ENCODE measurements at places on chromosomes 13 and 19.
A peak's percentile ranks its signal among the peaks of the same experiment; 100 is the strongest.

DNA sequence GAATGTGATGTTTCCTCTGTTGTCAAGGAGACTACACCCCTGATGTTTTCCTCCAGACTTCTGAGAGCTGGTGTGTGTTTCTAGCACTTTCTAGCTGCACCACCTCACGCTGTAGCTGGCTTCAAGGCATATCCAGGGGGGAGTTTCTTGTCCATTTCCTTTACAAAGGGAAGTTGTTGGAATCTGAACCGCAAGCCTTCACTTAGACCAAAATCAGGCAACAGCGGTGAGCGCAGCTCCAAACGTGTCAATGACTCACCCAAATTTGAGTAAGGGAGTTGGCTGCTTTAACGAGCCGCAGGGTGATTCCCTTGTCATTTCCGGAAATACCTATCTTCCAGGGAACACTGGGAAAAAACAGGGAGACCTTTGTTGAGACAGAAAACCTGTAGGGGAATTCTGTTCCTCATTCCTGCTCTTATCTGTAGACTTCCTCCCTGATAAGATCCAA lies 2.5 kb downstream of the LDLR start:
- peaks cover 76% of the 10 kb centered on the region for H3K4me1 ChIP-seq
- no peaks in the 10 kb centered on the region for H3K27me3 ChIP-seq
- H3K27ac ChIP-seq = peak overlapping the region; percentile 100
- no peak for DNase-seq
- no peaks in the 10 kb centered on the region for H3K36me3 ChIP-seq
- peak overlapping the region; percentile 78 for H3K4me3 ChIP-seq

DNA sequence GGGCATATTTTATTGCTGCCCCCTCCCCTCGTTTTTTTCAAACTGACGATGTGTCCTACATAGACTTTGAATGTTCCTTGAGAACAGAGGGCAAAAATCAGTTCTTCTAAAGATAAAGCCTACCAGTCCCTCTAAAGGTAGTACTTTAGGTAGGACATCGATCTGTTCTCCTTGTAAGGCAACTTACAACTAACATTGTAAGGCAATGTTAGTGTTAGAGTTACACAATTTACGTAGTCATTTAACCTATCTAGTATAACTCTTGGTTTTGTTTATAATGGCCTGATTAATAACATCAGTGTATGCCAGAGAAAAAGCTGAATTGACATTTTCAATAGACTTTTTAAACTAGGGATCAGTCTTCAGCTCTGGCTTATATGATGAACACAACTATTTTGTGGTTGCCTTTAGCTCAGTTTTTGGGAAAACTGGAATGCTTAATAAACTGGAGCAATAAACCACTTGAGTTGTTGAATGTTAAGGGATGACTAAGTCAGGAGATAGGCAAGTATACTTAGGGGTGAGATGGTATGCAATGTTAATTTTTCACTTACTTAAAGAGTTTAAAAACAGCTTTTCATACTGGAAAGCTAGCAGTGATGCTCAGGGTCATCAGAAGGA lies 2.2 kb downstream of the NDFIP2 start:
- no peak for DNase-seq
- H3K4me1 ChIP-seq = peaks cover 8% of the 10 kb centered on the region
- H3K27me3 ChIP-seq = no peaks in the 10 kb centered on the region

DNA sequence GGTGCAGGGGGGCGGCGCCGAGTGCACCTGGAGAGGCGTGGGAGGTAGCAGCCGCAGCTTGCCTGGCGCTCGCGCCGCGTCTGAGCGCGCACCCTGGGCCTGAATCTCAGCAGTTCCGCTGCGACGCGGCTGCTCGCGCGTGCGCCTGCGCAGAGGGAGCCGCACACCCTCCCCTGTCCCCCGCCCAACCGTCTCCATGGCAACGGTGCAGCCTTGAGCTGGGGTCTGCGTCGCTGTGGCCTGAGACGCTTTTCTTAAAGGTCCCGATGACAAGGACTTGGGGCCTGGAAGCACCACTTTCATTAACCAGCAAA lies at the start of gene PNMA8B:
Gene PNMA8B, minus strand, starts transcription at position 82 of the 314 bp plus-strand sequence. CDS start 402 bp downstream, outside the sequence.
- H3K4me1 ChIP-seq = peaks cover 41% of the 10 kb centered on the region
- no peak within 1 kb of the TSS for H3K4me3 ChIP-seq
- DNase-seq = no peak
- no peaks in the 10 kb centered on the region for H3K36me3 ChIP-seq
- H3K27me3 ChIP-seq = peaks cover 5% of the 10 kb centered on the region

DNA sequence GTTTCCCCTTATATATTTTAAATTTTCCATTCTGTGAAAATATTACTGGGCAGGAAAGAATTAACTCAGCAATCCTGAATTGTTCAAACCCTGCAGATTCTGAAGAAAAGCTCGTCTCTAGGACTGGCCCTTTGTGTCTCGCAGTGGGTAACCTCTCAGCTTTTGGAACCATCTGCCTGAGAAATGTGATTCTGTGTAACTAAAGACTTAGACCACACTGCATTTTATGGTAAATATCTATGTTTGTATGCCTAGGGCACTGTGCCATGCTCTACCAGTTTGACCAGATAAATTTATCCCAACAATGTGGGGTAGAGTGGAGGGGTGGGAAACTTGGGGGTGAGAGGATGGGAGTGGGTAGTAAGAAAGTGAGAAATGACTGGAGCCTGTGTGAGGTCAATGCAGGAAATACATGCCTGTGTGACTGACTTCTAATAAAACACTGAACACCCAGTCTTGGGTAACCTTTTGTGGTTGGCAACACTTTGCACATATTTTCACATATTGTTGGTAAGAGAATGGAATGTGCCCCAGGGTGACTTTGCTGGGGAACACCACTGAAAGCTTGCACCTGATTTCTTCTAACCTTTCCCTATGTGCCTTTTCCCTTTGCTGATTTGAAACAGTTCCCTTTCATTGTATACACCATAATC lies 1181.9 kb downstream of the OLFM4 start:
- H3K27me3 ChIP-seq = no peaks in the 10 kb centered on the region
- H3K4me3 ChIP-seq = no peak overlapping the region
- DNase-seq = no peak
- H3K36me3 ChIP-seq = no peaks in the 10 kb centered on the region
- H3K27ac ChIP-seq = no peak overlapping the region
- no peaks in the 10 kb centered on the region for H3K4me1 ChIP-seq

GRCh38 chr19:10533646-10534386 lies 9.9 kb upstream of the ATG4D start:
- no peaks in the 10 kb centered on the region for H3K4me1 ChIP-seq
- H3K4me3 ChIP-seq = no peak overlapping the region
- no peaks in the 10 kb centered on the region for H3K36me3 ChIP-seq
- DNase-seq = no peak
- H3K27me3 ChIP-seq = no peaks in the 10 kb centered on the region

DNA sequence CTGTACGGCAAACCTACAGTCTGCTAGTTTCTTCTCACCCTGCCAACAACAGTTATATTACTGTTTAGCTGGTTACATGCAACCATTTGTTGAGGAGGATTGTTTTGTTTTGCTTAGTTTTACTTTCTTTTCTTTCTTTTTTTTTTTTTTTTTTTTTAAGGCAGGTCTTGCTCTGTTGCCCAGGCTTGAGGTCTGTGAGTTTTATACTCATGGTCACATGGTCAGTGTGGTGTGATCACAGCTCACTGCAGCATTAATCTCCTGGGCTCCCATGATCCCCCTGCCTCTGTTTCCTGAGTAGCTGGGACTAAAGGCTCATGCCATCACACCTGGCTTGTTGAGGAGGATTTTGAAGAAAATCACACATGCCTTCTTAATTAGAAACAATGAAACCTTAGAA lies 505.6 kb downstream of the GPC5 start:
- H3K36me3 ChIP-seq = no peaks in the 10 kb centered on the region
- no peak overlapping the region for H3K4me3 ChIP-seq
- no peak overlapping the region for H3K27ac ChIP-seq
- no peak for DNase-seq
- no peaks in the 10 kb centered on the region for H3K27me3 ChIP-seq
- no peaks in the 10 kb centered on the region for H3K4me1 ChIP-seq

DNA sequence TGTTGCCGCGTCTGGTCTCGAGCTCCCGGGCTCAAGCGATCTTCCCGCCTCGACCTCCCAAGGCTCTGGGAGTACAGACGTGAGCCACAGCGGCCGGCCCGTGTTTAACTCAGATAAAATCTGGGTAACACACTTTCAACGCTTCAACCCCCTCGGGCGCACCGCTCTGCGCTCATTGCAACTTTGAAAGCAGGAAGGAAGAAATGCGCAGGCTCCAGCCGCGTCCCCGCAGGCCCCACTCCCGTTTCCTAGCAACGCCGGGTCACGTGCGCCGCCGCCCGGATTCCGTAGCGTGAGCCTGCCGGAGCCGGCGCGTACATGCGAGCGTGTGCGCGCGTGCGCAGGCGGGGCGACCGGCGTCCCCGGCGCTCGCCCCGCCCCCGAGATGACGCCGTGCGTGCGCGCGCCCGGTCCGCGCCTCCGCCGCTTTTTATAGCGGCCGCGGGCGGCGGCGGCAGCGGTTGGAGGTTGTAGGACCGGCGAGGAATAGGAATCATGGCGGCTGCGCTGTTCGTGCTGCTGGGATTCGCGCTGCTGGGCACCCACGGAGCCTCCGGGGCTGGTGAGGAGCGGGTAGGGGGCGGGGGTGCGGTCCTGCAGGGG lies at the start of gene BSG:
Gene BSG, plus strand, starts transcription at position 457 of the 603 bp plus-strand sequence. Its CDS starts 39 bp downstream, at position 496.
- no peaks in the 10 kb centered on the region for H3K27me3 ChIP-seq
- H3K27ac ChIP-seq = peak within 1 kb of the TSS; percentile 93
- DNase-seq = peak; percentile 90
- H3K36me3 ChIP-seq = no peaks in the 10 kb centered on the region
- peaks cover 58% of the 10 kb centered on the region for H3K4me1 ChIP-seq
- peak within 1 kb of the TSS; percentile 100 for H3K4me3 ChIP-seq

- H3K4me3 ChIP-seq = no peak overlapping the region
- H3K27me3 ChIP-seq = no peaks in the 10 kb centered on the region
- no peaks in the 10 kb centered on the region for H3K36me3 ChIP-seq
- H3K27ac ChIP-seq = no peak overlapping the region
- H3K4me1 ChIP-seq = no peaks in the 10 kb centered on the region
Observed at GRCh38 chr13:28045861-28046260, 54.5 kb downstream of the FLT3 start.

DNA sequence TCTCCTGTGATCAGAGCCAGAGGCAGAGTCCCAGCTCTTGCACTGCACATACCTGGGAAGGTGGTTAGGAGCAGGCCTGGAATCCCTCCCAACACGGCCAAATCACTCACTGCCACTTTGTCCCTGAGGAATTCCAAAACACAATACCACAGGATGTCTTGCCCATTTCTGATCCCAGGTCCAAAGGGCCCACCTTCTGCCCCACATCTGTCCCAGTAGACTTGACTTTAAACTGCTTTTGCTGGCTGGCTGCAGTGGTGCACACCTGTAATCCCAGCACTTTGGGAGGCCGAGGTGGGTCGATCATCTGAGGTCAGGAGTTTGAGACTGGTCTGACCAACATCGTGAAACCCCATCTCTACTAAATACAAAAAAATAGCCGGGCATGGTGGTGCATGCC lies 18.9 kb downstream of the ZNF536 start:
- no peak overlapping the region for H3K4me3 ChIP-seq
- no peak for DNase-seq
- H3K27ac ChIP-seq = no peak overlapping the region
- H3K36me3 ChIP-seq = no peaks in the 10 kb centered on the region

Measured in esophagus squamous epithelium (tissue), 5 donors.